ENCODE measurements at places on chromosomes 5 and 9.

GRCh38 chr5:112691339-112691680, 46.4 kb upstream of the APC start:
- DNase-seq = no peak

DNA sequence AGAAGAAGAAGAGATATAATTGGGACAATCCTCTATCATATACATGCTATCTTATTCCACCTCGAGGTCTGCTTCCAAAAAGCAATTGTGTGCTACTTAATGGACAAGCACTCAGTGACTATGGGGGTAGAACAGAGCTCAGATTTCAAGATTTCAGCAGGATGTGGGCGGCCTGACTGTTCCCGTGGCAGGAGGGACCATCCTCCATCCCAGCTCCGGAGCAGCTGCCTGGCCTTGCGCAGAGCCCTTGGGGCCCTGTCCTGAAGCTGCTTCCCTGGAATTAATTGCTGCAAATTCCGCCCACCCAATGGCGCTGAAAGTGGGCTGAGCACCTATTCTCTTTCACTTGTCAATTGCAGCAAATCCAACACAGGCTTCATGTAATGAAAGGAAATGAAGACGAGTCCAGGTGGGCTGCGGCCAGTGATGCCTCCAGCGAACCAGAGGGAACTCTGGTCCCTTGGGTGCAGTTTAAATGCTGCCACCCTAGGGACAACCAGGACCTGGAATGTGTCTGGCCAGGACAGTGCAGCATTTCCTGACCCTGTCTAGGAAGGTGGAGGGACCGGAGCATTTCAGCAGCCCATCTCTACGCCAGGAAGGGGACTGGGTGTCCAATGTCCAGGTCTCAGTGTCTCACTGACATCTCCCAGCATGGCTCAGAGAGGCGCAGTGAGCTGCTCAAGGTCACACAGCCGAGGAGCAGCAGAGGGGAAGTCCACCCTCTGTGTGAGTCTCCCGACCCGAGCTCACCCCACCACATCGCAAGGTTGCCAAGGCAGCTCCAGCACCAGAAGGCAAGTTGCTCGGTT, 50.5 kb upstream of the FCN1 start:
- DNase-seq = peak; percentile 25

DNA sequence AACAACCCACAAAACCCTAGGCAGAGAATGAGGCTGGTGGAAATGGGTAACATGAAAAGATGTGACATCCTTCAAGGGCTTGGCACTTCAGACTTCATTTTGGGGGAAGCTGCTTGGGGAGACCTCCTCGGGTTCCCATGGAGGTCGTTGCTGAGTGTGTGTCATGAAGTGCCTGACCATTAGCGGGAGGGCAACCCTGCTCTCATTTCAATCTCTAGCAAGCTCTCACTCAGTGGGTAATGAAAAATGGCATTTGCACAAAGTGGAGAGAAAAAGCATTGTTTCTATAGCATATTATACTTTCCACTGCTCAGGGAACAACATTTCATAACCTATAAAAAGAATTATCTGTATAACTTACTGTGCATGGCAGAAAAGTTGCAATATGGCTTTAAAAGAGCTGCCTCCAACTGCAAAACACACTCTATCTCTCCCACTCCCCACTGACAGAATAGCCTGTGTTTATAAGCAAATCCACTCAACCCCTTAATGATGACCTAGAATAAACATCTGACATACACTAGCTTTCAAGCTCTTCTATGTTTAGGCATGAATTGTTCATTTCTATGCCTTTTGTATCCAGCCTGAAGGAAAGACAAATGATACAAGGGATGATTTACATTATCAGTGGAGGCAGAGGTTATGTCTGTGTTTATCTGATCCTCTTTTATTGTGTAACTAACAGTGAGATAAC, 357.2 kb downstream of the ZSWIM6 start:
- DNase-seq = no peak

DNA sequence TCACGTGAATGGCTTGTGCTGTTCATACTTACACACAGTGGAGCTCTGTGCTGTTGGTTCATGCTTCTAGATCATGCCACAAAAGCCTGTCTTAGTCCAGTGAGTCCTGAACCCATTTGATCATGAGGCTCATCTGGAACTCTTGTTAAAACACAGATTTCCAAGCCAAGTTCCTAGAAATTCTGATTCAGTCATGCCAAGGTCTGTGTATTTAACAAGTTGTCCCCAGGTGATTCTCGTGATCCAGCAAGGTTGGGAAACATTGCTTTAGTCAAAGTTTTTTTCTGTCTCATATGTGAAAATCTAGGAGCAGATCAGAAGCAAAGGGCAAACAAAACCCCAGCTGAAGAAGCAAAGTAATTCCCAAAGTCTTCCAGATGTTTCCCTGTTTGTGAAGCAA, 112.5 kb upstream of the GAS1 start:
- no peak for DNase-seq

DNA sequence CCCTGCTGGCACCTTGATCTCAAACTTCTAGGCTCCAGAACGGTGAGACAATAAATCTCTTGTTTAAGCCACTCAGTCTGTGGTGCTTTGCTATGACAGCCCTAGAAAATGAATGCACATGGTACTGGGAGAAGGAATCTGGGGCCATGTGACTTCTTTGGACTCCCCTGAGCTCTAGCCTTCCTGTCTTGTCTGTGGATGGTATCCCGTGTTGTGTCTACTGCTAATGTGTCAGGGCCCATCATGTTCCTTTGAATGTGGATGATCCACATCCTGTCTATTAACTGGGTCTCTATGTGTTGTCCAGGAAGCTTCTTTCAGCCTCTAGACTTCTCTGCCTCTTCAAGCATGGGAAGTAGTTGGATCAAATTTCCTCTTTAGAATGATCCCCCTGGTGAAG, 25.1 kb downstream of the IL7R start:
- DNase-seq = no peak

DNA sequence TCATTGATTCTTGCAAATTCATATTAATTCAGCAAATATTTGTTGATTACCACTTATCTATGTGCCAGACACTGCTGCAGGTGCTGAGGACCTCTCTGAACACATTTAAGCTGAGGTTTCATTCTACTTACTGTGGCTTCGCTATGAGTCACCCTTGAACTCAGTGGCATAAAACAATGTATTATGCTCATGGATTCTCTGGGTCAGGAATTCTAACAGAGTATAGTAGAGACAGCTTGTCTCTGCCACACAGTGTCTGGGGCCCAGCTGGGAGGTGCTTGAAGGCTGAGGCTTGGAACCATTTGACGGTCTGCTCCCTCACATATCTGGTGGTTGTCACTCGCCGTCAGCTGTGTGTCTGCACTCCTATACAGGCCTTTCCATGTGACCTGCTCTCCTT, 124.3 kb upstream of the NR3C1 start:
- DNase-seq = no peak

Measured in NCI-H82 (cell line).